ENCODE measurements at places on chromosomes 12 and 14.

DNA sequence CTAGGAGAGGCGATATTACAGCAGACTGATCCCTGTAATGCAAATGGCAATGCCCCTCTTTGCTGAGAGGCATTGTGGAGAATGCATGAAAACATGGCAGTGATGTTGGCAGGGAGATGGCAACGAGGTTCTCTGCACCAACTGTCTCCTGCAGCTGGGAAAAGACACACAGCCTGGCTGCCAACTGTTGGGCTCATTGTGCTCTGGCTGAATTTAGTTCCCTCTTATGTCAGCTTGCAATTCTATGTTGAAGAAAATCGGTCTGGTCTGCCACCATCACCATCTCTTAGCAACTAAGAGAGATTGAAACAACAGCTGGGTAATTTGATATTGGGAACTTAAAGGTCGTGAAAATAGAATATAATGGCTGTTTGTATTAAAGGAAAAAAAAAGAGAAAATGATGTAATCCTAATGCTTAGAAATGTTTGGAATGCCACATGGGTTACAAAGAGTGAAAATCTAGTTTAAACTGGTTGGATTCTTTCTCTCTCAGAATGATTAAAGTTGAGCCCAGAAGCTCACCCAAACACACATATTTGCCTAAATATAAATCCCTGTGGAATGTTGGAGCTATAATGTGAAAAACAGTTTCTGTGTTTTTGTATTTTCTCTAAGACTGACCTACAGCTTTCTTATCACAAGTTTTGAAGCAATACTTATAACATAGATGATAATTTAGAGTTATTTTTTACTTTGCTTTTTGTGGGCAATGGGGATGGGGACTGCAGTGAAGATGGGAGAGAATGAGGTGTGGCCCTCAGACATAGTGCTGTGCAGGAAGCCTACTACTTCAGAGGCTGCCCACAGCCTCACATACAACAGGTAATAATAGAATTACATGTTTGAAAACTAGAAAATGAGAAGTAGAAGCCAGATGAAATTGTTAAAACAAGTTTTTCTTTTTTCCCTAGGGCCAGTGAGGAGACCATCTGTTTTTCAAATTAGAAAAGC, 143.7 kb downstream of the AKAP6 start:
- no peak for DNase-seq

DNA sequence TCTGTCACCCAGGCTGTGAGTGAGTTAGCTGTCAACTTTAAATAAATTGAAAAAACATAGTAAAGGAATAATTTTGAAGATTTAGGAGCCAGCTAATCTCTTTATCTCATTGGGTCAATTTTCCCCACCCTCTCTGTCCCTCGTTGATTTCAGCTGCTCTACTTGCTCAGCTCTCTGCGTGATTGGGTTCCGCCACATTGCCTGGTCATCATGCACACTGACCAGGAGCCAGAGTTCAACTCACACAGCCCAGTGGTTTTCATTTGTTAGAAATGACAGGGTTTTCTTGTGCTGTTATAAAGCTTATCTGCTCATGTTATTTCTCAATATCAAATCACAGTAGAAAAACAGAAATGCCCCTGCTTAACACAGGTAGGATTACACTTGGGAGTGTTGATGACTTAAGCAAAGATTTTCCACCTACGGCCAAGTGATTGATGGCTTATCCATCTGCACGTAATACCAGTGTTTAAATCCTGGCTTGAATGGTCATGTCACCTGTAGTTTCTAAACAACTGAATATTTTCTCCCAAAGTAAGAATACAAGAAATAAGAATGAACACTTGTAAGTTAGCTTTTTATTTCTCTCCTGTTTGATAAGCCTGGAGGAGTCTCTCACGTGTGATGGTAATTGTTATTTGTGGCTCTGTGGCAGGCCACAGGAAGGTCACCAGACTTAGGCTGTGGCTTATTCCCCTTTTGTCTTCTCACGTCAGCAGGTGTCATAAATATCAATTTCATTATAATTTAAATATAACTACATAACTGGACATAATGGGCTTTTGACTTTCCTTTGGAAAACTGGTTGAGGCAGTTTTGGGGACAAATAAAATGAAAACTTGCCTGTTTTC, 367.2 kb upstream of the DDHD1 start:
- DNase-seq, result no peak

GRCh38 chr12:9347328-9348127, 139.3 kb upstream of the PZP start:
- DNase-seq, result no peak

DNA sequence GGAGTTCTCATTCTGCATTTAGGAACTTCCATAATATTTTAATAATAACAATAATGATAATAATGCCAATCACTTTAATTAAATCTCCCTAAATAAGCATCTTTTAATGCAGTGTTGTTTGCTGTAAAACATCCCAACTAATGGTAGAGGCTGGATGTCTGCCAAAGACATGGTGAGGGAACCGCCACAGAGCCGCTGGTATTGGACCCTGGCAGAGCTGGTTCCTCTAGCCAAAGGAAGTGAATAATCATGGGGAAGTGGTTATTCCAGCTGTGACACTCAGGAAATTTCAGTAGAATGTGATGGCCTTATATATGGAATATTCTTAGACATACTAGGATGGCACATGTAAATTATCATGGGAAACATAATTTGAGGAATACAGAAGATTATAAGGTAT, 483.3 kb downstream of the ZFP36L1 start:
- DNase-seq, result no peak

DNA sequence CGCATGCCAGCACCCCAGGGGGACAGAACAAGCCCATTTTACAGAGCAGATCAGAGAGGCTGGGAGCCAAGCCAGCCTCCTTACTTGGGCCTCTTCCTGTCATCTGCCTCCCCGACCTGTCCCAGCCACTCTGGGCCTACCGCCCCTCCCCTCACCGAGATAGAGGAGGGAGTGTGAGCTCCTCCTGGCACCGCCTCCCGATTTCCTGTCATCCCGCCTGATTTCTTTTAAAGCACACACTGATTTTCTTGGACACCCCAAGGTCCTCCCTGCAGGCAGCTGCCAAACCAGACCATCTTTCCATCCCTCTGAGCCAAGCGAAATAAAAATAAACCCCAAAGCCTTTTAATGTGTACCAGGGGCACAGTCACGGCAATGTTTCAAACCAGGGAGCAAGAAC, 108.4 kb downstream of the RFLNA start:
- no peak for DNase-seq

DNA sequence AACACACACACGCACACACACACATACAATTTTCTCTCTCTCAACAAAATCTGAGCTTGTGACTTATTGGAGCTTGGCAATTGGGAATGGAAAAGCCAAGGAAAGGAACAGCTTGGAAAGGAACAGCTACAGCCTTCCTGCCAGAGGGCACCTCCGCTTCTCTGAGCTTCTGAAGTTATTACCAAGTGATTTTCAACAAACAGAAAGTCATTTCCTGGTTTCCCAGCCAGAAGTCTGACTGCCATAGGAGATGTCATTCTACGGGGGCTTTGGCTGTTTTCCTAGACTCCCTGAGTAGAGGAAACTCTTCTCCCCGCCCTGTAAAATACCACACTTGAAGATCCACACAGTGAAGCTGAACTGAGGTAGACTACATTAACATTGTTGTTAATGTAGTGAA, 198.3 kb downstream of the CFAP54 start:
- DNase-seq, result no peak

GRCh38 chr12:94498073-94498472, 38.4 kb upstream of the CEP83 start:
- no peak for DNase-seq

- no peak for DNase-seq
These were observed 87.8 kb downstream of the KNTC1 start for GRCh38 chr12:122614839-122615238.

DNA sequence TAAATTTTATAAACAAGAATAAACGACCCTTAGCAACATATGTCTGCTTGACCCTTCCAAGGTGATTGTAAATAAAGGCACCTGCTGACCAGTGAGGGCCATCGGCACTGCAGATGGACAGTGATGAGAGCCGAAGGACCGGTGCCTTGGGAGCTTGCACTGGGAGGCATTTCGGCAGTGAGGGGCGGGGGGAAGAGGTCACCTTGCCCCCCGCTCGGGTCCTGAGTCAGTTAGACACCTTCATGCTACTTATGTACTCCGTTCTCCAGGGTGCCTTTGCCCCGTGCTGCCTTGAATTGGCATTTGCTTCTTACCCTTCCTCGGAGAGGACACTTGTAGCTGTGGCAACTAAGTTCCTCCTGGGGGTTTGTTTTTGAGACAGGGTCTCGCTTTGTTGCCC, 23.0 kb downstream of the MMAB start:
- no peak for DNase-seq

- no peak for DNase-seq
These were observed 179.3 kb upstream of the ATF7IP start for GRCh38 chr12:14186193-14186502.

DNA sequence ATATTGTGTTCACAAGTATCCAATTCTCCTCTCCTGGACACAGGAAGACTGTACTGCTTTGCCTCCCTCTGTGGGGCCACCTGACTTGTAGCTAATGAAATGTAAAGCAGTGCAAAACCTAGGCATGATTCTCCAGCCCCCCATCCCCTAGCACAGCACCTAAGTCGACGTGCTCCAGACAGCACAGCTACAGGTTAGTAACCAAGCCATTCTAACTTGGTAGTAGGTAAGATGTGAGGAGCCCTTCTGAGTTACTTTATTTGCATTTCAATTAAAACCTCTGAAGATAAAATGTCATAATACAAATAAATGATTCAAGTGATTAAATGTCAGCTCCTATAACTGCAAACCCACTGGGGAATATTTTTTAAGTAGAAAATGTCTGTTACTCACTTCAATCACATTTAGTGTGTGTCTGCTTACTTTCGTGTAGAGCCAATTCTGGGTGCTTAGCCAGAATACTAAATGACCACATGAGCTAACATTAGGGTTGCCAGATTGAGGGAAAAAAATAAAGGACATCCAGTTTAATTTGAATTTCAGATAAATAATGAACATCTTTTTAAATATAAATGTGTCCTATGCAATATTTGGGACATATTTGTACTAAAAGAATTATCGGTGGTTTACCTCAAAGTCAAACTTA, 64.8 kb upstream of the HIF1A start:
- DNase-seq, result no peak

- DNase-seq, result no peak
These were observed 73.0 kb downstream of the CIT start for GRCh38 chr12:119804011-119804641.

Data from stimulated activated CD4-positive, alpha-beta T cell treated with anti-CD3 and anti-CD28 coated beads, Interleukin-1b, Interleukin-23, amount 100 ng/mL, for 24 hours (primary cell).